Upper lobe of left lung (tissue), 6 donors: ENCODE measurements at places on chromosomes 6 and 20. TPM values are rescaled to one million over a fixed set of nuclear protein-coding genes. Genes with fewer than 3 reads are reported as not detected.

Gene NT5E
- total RNA-seq, result 14.0 TPM

Gene FAM184A
- total RNA-seq, result 75.4 TPM

Gene NKAIN2
- 0.20 TPM for total RNA-seq

Gene JPH2
- total RNA-seq, result 4.5 TPM

Gene QRSL1
- total RNA-seq, result 9.5 TPM

Gene ZCCHC3
- 16.8 TPM for total RNA-seq
